RWPE1 (cell line): ENCODE measurements at places on chromosomes 12 and 14.

GRCh38 chr14:58765843-58766242 is 128.1 kb downstream of the DACT1 start:
- DNase-seq, result no peak

DNA sequence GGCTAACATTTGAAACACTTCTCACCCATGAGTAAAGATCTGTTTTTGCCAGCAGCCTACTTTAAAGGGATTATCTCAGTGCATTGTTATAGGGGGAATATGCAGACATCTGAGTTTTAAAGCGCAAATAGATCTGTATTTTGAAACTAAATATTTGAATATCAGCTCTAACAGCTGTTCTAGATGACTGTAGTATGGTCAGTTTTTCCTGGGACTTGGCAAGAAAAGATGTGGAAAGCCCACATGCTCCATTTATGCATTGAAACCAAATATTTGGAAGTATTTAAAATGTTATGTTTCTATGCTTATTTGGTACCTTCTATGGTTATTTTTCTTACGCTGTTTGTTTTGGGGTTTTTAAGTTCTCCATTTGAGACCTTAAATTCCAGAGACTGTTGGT is 41.7 kb downstream of the RIC8B start:
- DNase-seq, result no peak

DNA sequence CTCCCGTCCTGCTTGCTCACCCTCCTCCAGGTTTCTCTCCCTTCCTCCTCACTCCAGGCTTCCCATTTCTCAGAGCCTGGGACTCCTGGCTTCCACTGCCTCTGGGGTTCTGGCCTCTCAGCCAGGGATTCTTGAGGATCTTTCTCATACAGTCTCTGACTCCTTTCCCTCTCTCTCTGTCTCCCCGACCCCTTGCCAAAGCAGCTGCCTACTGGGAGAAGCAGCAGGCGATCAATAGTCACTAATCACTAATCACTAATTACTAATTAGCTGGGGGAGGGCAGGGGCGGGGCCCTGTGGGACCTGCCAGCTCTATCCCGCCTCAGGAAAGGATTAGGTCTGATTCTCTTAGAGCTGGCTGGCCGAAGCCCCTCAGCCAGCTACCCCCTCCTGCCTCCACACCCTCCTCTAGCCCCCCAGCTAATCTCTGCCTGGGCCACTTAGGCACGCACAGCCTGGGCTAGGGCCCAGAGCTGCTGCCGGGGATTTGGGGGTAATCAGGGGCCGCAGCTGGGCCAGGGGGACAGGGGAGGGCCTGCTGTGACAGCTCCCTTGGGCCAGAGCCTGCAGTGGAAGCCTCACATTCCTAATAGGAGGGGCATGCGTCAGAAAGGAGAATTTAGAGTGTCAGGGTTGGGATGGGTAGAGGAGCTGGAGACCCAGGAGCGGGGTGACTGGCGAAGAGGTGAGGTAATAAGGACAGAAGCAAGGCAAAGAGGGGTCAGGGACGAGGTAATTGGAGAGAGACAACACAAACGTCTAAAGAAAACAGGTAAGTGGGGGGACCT is 2.8 kb downstream of the NXPH4 start:
- no peak for DNase-seq

GRCh38 chr14:52072266-52072780 is 3.5 kb upstream of the NID2 start:
- no peak for DNase-seq

DNA sequence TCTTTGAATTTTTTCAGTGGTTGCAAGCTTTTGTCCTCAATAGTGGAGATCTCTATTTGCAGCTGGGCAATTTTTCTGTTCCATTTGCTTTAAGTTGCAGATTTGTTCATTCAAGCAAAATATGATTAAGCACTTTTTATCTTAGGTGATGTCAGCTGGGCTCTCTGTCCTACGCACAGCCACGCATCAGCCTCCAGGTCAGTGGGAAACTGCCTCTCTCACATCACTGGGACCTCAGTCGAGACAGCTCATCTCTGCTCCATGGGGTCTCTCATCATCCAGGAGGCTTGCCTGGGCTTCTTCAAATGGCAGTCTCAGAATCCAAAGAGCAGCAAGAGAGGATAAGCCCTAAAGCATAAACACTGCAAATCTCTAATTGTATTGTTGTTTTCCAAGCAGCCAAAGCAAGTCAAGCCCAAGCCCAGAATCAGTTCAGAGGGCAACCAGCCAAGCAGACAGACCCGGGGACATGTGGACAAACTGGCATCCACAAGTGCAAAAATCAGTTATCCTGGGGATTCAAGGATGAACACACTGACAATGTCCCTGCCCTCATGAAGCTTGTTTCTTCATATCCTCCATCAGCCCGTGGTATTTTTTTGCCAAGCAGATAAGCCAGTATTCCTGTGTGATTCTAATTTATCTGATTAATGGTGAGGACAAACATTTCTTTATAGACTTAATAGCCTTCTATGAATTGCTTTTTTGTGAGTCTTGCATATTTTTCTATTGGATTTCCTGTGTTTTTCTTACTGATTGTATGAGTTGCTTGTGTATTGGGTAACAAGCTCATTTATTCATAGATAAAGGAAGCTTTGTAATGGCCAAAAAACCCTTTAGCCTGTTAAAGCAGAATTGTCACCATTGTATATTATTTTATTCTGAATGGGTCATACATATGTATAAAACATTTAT is 262.5 kb downstream of the GXYLT1 start:
- DNase-seq, result no peak

DNA sequence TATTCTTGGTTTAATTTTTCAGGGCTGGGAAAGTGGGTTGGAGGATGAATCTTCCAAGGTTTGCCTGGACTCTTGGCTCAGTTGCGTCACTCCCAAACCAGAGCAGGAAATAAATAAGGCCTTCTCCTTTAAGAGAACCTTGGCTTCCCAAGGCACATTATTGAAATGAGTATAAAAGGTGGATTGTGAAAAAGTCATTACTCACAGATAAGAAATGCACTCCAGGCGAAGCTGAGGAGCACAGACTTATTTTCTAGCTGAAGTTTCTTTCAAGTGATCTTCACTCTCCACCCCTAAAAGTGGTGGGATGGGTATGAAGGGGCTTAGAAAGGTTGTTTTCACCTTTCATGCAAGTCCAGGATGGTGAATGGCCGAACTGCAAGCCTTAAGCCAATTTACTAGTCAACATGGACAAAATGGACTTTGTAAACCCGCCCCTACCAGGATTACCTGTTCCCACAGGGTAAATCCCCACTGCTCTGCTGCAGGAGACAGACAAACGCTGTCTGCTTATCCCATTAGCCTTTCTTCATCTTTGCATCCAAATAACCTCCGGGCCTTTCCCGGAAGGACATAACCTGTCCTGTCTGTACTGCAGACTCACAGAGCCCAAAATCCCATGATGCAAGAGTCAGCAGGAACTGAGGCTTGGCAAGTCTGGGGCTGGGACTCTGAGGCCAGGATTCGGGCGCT is 207.6 kb downstream of the BCL11B start:
- peak; percentile 80 for DNase-seq

DNA sequence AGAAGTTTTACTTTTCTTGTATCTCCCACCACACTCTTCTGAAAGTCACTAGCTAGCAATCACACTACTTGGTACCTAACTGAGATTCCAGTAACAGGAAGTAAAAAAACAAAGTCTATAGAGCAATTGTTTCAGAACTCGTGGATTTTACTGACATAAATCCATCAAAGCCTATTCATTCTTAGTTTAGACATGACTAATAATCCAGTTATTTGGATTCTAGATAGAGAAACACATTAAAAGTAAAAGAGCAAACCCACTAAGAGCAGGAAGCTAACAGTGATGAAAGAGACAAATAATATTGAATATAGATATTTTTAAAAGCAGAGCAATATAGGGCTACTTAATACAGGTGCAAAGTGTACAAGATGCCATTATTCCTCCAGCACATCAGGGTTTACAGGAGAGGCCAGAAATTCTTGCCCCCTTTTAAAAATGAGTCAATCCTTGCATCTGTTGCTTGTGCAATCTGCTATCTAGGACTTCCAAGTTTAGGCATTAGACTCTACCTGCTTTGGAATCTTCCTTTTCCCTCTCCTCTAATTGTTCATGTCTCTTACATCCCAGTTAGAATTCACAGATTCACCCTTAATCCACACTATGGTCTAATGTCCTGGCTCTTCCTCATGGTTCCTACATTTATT is 6.0 kb downstream of the HEATR5A start:
- DNase-seq, result peak; percentile 20

DNA sequence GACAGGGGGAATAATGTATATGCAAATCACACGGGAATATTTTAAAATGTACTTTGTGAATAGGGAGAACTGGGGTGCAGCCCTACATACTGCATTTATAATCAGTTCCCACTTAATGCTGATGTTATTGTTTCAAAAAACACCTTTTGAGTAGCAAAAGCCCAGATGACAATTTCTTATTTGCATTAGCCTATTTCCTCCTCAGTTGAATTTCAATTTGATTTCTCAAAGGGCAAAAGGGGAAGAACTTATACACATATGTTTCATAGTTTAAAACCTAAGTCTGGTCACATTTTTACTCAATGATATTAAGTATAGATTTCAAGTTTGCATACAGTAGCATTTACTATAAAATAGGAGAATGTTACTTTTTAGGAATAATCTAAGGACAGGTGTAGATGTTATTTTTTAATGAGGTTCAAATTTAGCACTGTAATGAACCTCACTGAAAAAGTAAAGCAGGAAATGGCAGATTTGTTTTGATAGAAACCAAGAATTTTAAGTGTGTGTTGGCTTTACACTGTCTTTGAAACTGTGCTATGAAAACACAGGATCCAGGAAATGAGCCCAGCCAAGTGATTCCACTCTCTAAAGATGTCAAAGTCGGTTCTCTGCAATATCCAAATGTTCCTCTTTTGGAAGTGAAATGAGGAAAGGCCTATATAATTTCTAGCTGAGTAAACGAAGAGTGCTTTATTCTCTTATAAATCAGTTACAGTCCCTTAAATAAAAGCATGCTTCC is 367.4 kb downstream of the BTG1 start:
- DNase-seq, result no peak
